Fibroblast of villous mesenchyme (primary cell): ENCODE measurements at places on chromosomes 7 and 10.

- no peak for DNase-seq
Observed at GRCh38 chr7:25358926-25359325, 130.6 kb upstream of the NPVF start.

- no peak for DNase-seq
Observed at GRCh38 chr7:102994567-102994966, 80.0 kb downstream of the FBXL13 start.

DNA sequence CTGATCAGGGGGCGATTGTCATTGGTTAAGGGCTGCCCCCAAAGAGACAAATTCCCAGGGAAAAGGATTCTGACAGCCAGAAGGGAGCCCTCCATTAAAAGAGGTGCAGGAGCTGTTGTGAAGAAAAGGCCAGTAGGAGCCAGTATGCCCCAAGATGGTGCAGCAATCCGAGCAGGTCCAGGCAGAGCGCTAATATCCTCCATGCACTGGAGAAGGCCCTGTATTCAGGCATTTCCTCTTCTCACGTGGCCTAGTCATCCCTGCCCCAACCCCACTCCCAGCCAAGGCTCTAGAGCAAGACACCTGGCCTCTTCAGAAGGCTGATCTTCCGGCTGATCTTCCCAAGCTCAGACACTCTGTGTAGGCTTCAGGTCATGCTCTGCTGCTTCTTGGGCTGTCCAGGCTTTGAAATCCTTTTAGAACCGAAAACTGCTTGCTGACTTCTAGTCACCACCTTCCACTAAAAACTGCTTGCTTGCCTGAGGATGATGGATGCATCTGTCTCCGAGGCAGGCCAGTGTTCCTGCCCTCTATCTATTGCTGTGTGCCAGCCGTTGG, 77.4 kb downstream of the CYP26A1 start:
- DNase-seq: no peak

DNA sequence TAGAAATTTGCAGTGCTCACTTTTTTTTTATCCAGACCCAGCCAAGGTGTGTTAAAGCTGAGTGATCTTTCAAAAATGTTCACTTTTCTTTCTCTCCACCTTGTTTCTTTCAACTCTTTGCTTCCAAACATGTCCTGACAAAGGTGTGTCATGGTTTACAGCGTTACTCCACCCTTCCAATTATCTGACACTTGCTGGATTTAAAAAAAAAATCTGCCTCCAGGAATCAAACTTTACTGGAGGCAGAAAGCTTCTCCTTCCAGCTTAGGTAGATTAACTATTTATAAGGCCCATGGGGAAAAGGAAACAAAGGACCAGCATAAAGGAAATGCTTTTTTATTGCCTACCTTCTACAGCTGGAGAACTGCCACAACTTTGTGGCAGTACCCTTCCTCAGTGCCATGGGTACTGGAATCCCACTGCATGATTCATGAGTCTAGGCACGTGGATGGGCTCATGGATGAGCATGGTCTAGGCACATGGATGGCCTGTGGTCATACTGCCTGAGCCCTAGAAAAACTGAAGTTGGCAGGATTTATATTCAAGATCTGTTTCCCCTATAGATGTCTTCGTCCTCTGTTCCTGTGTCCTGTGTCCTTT, at the start of gene COL17A1:
Gene COL17A1, minus strand, starts transcription at position 80 of the 600 bp plus-strand sequence. CDS start 5,207 bp downstream, outside the sequence.
- no peak for DNase-seq
